ENCODE measurements at places on chromosomes 3 and 15.

DNA sequence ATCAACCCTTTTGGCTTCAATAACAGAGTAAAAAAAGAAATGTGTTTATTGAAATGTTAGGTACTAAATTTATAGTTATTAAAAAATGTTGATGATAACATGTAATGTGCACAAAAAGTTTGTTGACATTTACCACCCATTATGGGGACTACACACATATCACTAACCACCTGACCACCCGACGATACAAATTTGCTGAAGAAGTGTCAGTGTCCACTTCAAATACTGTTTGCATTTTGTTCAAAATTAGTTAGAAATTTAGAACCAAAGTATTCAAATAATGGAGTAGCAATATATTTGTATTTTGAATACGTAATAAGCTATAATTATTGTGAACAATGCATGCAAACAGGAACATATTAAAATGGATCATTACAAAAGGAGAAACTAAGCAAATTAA is 54.4 kb downstream of the KCNH8 start:
- no peak for DNase-seq

- no peak for DNase-seq
These were observed 21.1 kb upstream of the THSD4 start for GRCh38 chr15:71094137-71094536.

DNA sequence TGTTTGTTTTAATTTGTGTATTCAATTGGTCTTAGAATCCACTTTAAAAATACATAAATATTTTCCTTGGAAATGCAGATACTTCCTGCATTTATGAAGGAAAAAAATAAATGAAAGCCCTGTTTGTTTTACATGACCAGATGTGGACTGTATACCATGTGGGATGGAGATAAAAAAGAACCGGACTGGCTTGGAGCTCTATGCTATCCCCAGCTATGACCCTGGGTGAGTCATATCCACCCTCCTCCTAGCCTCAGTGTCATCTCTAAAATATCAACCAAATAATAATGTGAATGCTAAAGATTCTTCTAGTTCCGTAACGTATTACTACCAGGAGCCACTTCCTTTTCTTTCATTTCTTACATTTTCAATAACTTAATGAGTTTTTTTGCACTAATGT is 44.5 kb upstream of the PDZRN3 start:
- no peak for DNase-seq

DNA sequence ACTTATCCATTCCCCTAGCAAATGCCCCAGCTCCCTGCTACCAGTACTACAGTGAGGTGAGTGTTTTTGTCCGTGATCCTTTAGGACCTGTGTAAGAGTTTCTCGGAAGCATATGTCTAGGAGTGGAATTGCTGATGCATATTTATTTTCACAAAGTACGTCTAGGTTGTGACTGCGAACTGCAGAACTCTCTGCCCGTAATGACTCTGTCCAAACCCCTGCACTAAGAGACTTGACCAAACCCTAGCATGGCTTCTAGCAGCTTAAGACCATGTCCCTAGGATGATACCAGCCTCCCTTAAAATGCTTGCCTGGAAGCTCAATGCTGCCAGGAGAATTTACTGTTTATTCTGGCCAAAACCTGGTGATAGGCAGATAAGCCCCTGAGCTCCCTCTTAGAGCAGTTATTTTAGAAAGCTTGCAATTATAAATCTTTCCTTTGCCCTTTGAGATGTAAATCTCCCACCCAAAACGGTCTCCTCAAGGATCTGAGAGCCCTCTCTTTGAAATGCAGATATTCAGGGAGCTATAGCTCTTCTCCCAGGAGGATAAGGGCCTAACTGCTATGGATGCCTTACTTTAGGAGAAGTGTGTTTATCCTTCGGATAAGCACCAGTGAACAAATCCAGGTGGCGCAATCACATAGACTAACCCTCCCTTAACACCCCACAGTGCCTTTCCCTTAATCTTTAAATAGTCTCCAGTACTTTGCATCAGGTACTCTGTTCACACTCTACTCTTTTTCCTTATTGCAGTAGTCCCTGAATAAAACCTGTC is 14.7 kb upstream of the CA12 start:
- no peak for DNase-seq

DNA sequence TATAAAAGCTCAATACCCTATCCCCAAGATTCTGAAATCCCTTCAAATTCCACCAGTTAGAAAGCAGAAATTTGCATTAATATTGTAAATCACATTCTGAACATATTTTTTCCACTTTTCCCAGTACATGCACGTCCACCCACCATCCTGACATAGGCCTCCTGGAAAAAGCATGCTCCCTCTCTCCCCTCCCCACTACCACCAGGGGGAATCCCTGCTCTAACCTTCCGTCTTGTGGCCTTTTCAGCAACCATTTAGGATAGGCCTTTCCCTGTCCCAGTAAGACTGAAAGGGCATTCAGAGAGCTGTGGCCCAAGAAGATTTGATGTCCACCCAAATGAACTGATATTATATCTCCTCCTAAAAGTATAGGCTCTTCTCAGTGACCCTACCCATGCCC is 182.1 kb downstream of the ARRDC4 start:
- no peak for DNase-seq

GRCh38 chr3:48804930-48805329 is 42.7 kb downstream of the PRKAR2A start:
- no peak for DNase-seq

- no peak for DNase-seq
These were observed 185.0 kb upstream of the ANKRD28 start for GRCh38 chr3:15982667-15983196.

DNA sequence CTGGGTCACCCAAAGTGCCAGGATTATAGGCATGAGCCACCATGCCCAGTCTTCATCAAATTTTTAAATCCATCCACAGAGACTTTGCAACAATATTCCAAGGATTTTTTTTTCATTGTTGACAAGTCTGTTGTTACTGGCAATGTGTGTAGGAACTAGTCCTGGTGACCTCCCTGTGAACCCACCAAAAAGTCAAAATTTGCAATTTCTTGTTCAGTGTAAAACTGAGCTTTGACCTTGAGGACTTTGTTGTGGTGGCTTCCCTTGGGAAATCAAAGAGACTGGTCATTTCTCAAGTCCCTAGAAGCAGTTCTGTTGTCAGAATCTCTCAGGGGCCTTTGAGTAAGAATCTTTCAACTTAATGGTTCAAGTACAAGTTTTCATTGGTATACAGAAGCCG is 36.9 kb upstream of the COL8A1 start:
- no peak for DNase-seq

DNA sequence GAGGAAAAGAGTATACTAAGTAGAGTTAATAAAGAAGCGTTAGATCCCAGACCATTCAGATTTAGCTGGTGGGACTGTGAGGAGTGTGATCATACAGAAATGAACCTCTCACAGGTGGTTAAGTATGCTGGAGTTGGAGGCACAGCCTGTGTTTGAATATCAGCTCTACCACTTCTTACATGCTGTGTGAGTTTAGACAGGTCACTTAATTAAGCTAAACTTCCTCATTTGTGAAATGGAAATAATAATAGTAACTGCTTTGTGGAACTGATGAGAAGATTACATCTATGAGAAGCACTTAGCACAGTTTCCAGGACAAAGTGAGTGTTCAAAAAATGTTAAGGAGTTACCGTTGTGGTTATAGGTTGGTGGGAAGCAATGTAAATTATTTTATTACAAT is 8.4 kb downstream of the ACP3 start:
- no peak for DNase-seq

DNA sequence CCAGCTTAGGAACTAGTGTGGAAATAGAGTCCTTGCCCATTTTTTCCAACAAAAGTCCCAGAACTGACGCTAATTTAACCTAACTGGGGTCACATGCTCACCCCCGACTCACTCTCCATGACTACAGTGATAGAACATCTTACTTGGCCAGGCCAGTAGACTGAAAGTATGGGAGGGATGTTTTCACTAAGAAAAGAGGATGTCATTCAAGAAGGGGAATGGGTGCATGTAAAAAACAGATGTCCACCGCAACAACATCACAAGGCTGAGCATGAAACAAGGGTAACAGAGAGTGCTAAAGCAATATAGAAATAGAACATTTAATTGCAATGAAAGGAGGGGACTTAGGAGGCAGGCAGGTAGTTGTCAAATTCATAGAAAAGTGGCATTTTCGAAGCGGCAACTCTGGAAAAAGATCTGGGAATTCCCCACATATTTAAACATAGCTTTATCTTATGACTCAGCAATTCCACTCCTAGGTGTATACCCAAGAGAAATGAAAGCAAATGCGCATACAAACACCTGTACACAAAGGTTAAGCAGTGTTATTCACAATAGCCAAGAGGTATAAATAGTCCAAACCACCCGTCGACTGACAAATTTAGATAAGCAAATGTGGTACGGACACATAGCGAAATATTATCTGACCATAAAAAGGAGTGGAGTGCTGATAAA is 41.1 kb upstream of the UBE2E2 start:
- DNase-seq: no peak

DNA sequence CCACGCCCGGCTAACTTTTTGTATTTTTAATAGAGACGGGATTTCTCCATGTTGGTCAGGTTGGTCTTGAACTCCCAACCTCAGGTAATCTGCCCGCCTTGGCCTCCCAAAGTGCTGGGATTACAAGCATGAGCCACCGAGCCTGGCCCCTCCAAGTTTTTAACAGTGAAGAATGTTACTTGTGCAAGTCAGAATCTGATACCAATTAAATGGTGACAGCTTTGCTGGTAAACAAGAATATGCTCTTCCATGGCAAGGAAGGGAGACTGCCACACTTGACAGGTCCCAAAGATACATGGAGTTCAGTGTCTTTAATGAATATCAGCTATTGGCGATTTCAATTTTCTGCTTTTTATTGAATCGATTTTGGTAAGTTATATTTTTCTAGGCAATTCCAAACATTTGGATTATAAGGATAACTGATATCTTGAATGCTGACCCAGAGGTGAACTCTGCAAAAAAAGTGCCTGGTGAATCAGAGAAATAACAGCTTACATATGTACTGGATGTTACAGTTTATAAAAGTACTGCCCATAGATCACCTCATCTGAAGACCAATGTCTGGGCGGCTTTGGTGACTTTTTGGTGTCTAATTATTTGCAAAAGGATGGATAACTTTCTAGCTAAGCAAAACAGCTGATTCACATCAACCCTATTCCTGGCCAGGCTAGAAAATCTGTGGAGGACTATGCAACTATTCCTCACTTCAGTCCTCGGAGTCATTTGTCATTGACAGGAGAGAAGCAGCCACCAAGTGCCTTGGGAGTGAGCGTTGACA is 1.2 kb downstream of the PARP16 start:
- DNase-seq: no peak

- DNase-seq: no peak
These were observed 28.7 kb upstream of the COL6A6 start for GRCh38 chr3:130488288-130488687.

GRCh38 chr3:42247576-42248027 is 18.4 kb downstream of the CCK start:
- no peak for DNase-seq

Measured in left renal cortex interstitium (tissue), 4 donors.